Umbilical cord (tissue), 2 donors: ENCODE measurements at places on chromosomes 12 and 14.

DNA sequence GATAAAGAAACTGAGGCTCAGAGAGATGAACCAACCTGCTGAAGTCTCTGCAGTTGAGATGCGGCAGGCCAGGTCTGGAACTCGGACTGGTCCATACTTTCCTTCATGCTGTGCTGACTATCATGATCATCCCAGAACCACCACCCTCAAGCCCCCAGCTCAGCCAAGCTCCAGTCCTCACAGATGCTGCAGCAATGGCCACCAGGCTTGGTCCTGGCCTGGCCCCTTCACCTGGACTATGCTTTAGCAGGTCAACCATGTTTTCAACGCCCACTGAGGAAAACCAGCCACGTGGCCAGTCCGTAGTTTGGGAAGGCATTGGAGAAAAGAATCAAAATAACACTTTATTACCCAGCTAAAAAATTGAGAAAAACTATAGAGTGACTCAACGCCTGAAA is 1.4 kb downstream of the GPR68 start:
- no peak for DNase-seq

DNA sequence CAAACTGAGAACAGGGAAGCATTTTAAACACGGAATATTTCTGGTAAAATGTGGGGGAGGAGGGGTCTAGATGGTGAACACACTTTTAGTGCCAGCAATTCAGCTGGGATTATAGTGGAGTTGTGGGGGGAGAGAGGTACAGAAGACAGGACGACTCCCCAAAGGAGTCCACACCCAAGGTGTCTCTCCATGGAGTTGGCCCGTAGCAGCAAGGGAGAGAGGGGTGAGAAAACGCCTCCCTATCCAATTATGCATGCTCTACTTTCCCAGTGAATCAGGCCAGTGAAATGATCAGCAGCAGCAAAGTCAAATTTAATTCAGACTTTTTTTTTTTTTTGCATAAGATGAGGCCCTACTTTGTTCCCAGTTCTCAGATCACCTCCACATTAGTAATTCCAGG is 38.6 kb downstream of the BTG1 start:
- DNase-seq: no peak

- peak; percentile 93 for DNase-seq
These were observed 117.7 kb upstream of the NCOR2 start for GRCh38 chr12:124684971-124685688.

- DNase-seq: no peak
These were observed 443.6 kb upstream of the SYT1 start for GRCh38 chr12:78420991-78421390.

DNA sequence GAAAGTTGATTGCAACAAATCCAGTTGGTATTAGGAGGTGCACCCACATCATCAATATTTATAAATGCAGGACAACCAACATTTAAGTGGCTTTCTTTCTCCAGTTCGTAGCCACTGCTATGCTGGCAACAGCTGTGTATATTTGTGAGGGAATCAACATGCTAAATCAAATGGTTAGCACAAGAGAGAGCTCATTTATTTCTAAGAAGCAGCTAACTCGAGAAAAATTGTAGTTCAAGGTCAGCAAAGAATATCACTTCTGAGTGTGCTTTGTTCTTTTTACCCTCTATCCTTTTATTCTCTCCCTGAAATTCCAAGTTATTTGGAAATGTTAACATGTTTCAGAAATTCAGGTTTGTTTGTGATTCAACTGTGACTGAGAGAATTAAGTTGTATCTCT is 137.3 kb downstream of the NAV3 start:
- no peak for DNase-seq

DNA sequence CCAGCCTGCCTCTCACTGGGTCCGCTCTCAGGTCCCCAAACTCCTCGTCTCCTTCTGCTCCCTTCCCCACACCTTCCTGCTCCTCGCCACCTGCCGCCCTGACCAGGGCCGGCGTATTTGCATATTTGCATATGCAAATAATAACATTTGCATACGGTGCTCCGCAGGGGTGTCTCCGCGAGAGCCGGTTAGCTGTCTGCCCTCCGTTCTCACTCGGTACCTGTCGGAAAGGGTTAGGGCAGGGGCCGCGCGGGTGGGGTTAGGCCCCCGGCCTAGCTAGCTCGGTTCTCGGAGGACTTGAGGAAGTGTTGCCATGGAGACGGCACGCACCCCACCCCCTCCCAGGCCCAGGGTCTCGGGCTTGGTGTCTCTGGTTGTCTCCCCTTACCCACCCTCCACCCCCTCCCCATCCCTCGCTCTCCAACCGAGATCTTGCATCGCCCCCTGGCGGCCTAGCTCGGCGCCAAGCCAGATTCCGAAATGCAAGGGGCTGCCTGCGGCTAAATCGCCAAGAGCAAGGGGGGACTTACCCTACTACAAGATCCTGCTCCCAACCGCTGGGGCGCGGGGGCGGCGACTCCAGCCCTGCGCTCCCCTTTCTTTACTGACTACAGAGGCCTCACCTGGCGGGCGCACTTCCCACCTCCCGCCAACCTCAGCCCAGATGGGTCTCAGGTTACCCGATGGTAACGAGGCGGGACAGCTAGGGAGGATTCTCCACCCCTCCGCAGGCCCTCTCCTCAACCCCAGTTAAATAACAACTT is 8.1 kb downstream of the STAC3 start:
- DNase-seq: no peak

- no peak for DNase-seq
These were observed 26.8 kb downstream of the FLVCR2 start for GRCh38 chr14:75604979-75605851.

- DNase-seq: no peak
These were observed 1.9 kb downstream of the FAM186A start for GRCh38 chr12:50394469-50395029.
